ENCODE measurements at places on chromosomes 3 and 15. TPM values are rescaled to one million over a fixed set of nuclear protein-coding genes. Genes with fewer than 3 reads are reported as not detected.

The AADAC gene
- total RNA-seq: 0.35 TPM

The SNTN gene
- total RNA-seq: not detected

The GOLGA6L9 gene
- 1.4 TPM for total RNA-seq

The SCN11A gene
- total RNA-seq: not detected

The KLHL6 gene
- total RNA-seq: 0.87 TPM

The SLC24A5 gene
- total RNA-seq: not detected

The CCR5 gene
- total RNA-seq: 0.62 TPM

The C2CD4B gene
- 1.7 TPM for total RNA-seq

The GOLGB1 gene
- total RNA-seq: 45.8 TPM

The BBS4 gene
- total RNA-seq: 9.6 TPM

The LYZL4 gene
- not detected for total RNA-seq

The CYP1A1 gene
- 0.45 TPM for total RNA-seq

The SLC51A gene
- total RNA-seq: not detected

The HRG gene
- total RNA-seq: not detected

The TM4SF18 gene
- total RNA-seq: 11.6 TPM

The ANKRD34C gene
- total RNA-seq: not detected

The PLA2G4F gene
- total RNA-seq: 5.2 TPM

The CHRNB4 gene
- not detected for total RNA-seq

The FAM227B gene
- total RNA-seq: 15.6 TPM

The EBLN2 gene
- 0.69 TPM for total RNA-seq

The RARRES1 gene
- 14.6 TPM for total RNA-seq

The EIF3J gene
- total RNA-seq: 99.3 TPM

The LSAMP gene
- total RNA-seq: 19.9 TPM

The DOCK3 gene
- 3.8 TPM for total RNA-seq

The SLC22A14 gene
- total RNA-seq: not detected

The KCNH8 gene
- total RNA-seq: 0.05 TPM

The FGF12 gene
- total RNA-seq: 450 TPM

The PRICKLE2 gene
- 4.1 TPM for total RNA-seq

The DCP1A gene
- 21.5 TPM for total RNA-seq

The CATSPER2 gene
- total RNA-seq: 0.82 TPM

The IMPDH2 gene
- total RNA-seq: 59.6 TPM

The SEMA6D gene
- 19.7 TPM for total RNA-seq

The ILDR1 gene
- total RNA-seq: 0.20 TPM

The MUC4 gene
- total RNA-seq: not detected

The STX19 gene
- total RNA-seq: not detected

The SEMA5B gene
- 4.2 TPM for total RNA-seq

The PLA2G4D gene
- total RNA-seq: not detected

The ZNF80 gene
- not detected for total RNA-seq

The C3orf22 gene
- total RNA-seq: not detected

The ATP2C1 gene
- 56.6 TPM for total RNA-seq

The CEMIP gene
- not detected for total RNA-seq

The DGKG gene
- total RNA-seq: 18.2 TPM

The GOLGA8R gene
- total RNA-seq: 5.2 TPM

The GP9 gene
- not detected for total RNA-seq

The TRIM71 gene
- total RNA-seq: not detected

The OCA2 gene
- total RNA-seq: 0.15 TPM

The WDR93 gene
- not detected for total RNA-seq

The CEP19 gene
- 1.0 TPM for total RNA-seq

The TMEM212 gene
- not detected for total RNA-seq

The INSYN1 gene
- 168 TPM for total RNA-seq

Measured in left ventricle myocardium superior (tissue), 1 donor.